ENCODE measurements at places on chromosomes 1 and 21.
A peak's percentile ranks its signal among the peaks of the same experiment; 100 is the strongest.

GRCh38 chr1:81407000-81407821 is 393.5 kb upstream of the ADGRL2 start:
- no peak for DNase-seq

DNA sequence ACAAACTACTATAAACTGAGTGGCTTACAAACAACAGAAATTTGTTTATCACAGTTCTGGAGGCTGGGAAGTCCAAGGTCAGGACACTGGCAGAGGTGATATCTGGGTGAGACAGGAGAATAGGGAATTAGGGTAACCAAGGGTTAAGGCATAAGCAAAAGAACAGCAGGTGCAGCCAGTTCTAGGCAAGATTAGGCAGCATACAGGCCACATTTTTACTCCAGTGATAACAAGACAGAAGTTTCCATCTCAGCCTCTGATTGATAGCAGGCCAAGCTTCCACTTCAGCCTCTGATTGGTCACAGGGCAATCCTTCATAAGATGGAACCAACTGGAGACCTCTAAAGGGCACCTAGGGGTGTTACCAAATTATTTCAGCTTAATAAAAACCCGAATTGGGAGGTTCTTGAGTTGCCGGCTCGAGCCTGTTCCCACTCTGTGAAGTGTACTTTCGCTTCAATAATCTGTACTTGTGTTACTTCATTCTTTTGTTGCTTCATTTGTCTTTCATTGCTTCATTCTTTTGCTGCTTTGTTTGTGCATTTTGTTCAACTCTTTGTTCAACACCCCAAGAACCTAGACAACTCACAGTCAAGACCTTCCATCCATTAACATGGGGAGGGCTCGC is 185.6 kb downstream of the TOMM20 start:
- no peak for DNase-seq

DNA sequence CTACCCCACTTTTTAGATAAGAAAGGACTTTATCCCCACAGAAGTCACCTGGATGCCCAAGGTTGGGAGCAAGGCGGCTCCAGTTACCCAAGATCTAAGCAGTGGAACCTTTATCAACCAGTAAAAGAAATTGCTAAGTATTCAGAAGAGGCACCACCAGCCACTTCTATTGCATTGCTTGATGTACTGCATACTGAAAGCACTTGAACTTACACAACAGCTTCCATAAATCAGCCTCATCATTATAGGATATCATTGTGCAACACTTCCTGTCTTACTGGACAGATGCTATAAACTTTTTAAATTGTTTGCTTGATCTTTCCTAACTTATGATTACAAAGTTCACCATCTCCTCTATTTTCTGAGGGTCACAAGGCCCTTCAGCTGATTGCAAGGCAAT is 642.7 kb upstream of the CXADR start:
- no peak for DNase-seq

DNA sequence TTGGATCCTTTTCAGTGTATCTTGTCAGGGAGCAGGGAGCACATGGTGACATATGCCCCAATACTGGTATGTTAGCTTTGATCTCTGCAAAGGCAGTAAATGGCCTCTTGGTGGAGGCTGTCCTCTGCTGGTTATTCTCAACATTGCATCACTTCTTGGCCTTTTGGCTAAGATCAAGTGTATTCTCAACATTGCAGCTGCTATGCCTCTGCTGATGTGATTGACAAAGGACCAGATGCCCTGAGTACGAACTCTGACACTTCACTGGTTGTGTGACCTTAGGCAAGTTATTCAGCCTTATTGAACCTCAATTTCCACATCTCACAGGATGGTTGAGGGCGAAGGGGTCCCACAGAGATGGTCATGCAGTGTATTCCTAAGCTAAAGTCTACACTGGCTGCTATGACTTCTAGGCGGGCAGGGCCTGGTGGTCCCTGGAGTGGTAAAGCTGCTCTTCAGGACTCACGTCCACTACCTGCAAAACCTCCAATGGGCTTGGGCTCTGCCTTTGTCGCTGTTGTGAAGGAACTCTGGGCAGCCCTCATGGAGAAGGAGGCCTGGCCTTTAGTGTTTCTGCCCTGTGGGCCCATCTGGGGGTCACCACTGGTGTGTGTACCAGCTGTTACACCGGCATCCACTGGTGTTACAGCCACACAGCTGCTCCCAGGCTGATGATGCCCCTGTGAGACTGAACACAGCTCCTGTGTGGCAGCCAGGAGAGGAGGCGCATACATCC is 64.8 kb downstream of the DNTTIP2 start:
- peak; percentile 87 for DNase-seq

DNA sequence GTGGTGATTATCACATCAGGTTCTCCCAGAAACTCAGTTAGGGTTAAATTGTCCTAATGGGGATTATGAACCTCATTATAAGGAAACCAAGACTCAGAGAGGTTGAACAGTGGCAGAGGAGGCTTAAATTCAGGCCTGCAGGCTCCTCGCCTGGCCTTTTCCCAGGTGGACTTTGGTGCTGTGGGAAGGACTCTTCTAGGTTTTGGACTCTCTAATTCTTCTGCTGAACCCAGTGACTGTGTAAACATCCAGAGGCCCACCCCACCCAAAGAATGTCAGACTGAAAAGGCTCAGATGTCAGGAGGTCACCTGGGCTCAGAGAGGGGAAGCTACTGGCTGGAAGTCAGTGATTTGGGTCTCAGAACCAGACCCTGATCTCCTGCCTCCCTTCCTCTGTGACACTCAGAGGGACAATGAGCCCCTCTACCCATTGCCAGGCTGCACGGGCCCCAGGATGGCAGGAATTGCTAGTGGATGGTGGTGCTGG is 2.5 kb downstream of the ZNF362 start:
- no peak for DNase-seq

GRCh38 chr1:15436881-15437442 is 1.3 kb upstream of the CTRC start:
- DNase-seq = no peak

- no peak for DNase-seq
Measured at GRCh38 chr1:21143752-21144151, 32.9 kb downstream of the EIF4G3 start.

- DNase-seq = no peak
Measured at GRCh38 chr1:115725600-115725999, 42.9 kb downstream of the CASQ2 start.

- DNase-seq = no peak
Measured at GRCh38 chr1:53546409-53547155, 87.4 kb downstream of the DMRTB1 start.

GRCh38 chr1:33727310-33727709 is 136.6 kb upstream of the HMGB4 start:
- no peak for DNase-seq

Measured in Panc1 (cell line).